Mesothelial cell of epicardium (in vitro differentiated cells): ENCODE measurements at places on chromosomes 13 and 19. TPM values are rescaled to one million over a fixed set of nuclear protein-coding genes. Genes with fewer than 3 reads are reported as not detected.

DNA sequence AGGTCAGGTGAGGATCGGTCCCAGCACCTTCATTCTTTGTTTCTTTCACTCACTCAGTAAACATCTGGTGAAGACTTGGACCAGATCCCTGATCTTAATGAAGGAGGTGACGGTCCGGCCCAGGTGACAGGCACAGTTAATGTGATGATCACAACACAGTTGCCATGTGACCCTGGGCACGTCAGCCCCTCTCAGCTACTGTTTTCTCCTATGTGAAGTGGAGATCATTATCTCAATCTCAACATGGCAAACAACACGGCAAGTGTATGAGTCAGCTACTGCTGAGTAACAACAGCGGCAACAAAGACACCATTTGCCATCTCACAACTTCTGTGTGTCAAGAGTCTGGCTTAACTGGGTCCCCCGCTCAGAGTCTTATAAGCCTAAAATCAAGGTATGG is 74.6 kb downstream of the GNG7 start:
- DNase-seq: no peak
- no peak overlapping the region for H3K4me3 ChIP-seq
- no peaks in the 10 kb centered on the region for H3K27me3 ChIP-seq
- no peak overlapping the region for H3K27ac ChIP-seq
- H3K4me1 ChIP-seq: no peaks in the 10 kb centered on the region

KLK3 gene
- total RNA-seq: not detected in 3 replicates

- no peak overlapping the region for H3K4me3 ChIP-seq
- H3K27me3 ChIP-seq: peaks cover 31% of the 10 kb centered on the region
- no peaks in the 10 kb centered on the region for H3K36me3 ChIP-seq
- H3K4me1 ChIP-seq: peaks cover 13% of the 10 kb centered on the region
- no peak overlapping the region for H3K27ac ChIP-seq
Observed at GRCh38 chr13:48873587-48873986, 102.1 kb upstream of the FNDC3A start.

GRCh38 chr13:34722922-34723321 is 219.1 kb upstream of the NBEA start:
- no peaks in the 10 kb centered on the region for H3K36me3 ChIP-seq
- H3K4me1 ChIP-seq: peaks cover 17% of the 10 kb centered on the region
- no peak overlapping the region for H3K27ac ChIP-seq
- no peak overlapping the region for H3K4me3 ChIP-seq
- H3K27me3 ChIP-seq: no peaks in the 10 kb centered on the region
